ENCODE measurements at places on chromosomes 6 and 20.

DNA sequence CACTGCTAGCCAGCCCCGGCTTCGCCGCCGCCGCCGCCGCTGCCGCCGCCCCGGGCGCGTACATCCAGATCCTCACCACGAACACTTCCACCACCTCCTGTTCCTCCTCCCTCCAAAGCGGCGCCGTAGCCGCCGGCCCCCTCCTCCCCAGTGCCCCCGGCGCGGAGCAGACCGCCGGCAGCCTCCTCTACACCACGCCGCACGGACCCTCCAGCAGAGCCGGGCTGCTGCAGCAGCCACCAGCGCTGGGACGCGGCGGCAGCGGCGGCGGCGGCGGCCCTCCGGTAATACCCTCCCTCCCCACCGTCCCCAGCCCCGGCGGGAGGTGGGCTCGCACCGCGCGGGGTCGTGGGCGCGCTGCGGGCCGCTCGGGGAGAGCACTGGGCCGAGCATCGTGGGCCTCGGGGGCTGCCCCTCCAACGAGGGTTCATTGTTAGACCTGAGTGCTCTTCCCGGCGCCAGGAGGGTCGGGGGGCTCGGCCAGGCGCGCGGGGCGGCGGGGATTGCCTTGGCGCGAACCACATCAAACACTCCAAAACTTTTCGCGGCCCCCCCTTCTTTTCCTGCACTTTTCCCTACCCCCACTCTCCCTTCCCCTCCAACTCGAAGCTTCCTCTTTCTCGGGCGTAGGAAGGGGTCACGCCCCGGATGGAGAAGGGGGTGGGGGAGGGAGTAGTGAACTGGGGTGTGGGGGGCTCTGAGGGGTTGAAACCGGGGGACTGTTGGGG is 827 bp downstream of the E2F3 start:
- peak; percentile 14 for DNase-seq

GRCh38 chr6:150118203-150118602 is 24.6 kb upstream of the PPP1R14C start:
- DNase-seq: no peak

- no peak for DNase-seq
These were observed 25.0 kb downstream of the SIRPA start for GRCh38 chr20:1920252-1920651.

- DNase-seq: no peak
These were observed 979.8 kb upstream of the GJE1 start for GRCh38 chr6:141152951-141153350.

GRCh38 chr6:119757467-119757866 is 407.9 kb upstream of the MAN1A1 start:
- no peak for DNase-seq

DNA sequence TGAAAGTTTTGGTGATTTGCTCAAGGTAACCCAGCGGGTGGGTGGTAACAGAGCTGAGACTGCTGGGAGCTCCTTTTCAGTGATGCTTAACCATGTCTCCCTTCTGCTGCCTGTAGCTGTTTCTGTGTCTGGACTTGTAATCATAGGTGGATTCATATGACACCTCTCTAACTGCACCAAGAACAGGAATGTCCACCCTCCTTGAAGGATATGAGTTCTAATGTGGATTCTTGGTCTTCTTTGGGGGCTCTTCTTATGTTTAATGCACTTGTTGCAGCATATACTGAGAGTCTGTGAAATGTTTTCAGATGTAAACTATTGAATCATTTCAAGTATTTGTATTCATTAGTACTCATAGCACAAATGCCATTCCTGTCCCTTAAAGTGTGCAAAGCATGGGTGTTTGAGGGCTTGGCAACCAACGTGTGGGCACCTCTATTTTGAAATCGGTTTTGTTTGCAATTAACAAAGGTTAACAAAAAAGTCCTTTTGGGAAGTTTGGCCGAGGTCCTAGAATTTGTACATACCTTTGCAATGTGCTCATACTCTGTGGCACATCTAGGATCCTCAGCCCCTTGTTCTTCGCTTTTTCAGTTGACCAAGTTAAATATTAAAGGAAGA is 138.0 kb downstream of the SOX4 start:
- DNase-seq: peak; percentile 32

All from prostate gland (tissue), 2 donors.